Stimulated activated CD4-positive, alpha-beta T cell treated with anti-CD3 and anti-CD28 coated beads, Interleukin-12 subunit alpha, Interleukin-12 subunit beta, amount 100 ng/mL, for 4 hours (primary cell): ENCODE measurements at places on chromosomes 1 and 21.

DNA sequence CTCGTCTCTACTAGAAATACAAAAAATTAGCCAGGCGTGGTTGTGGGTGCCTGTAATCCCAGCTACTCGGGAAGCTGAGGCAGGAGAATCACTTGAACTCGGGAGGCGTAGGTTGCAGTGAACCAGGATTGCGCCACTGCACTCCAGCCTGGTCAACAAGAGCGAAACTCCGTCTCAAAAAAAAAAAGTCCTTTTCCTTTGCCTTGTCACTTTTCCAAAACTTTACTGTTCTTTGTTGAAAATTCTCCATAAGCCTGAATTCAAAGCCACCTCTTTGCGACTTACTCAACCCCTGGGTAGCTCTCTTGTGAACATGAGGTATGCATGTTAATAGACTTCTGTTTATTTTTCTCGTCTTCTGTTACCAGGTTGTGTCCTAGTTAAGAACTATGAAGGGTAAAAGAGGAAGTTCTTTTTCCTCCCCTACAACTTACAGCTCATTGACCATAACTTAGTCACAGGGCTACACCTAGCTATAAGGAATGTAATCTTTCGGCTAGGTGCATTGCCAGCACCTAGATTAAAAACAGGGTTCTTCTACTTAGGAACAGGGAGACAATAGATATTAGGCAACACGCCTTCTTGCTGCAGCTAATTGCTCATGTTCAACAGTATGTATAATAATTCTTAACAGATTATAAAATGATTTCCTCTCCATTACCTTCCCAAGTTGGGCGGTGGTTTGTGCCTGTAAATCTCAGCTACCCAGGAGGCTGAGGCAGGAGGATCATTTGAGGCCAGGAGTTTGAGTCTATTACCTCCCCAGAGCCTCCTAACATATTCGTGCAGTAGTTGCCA is 40.9 kb downstream of the PTAFR start:
- DNase-seq: no peak

GRCh38 chr1:54479841-54480524 is 68.0 kb upstream of the ACOT11 start:
- DNase-seq: no peak

GRCh38 chr1:186655876-186656275 is 24.3 kb downstream of the PTGS2 start:
- no peak for DNase-seq

GRCh38 chr1:61742620-61743430 is 545 bp downstream of the PATJ start:
- DNase-seq: no peak

DNA sequence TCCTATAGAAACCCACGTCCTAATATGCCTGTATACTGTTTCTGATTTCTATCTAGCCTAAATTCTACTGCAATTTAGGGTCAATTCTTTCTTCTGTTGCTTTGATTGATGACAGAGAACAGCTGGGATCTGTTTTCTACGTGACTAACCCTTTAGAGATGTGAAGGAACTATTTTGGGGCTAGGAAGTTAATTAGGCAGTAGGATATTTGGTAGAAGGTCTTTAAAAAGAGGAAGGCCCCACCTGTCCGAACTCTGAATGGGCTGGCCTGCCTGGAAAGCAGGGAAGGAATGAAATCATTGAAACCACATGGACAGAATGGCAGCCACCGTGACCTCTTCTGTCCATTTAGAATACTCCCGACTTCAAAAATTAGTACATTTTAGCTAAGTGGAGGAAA is 21.0 kb downstream of the EIF2D start:
- DNase-seq: no peak

- no peak for DNase-seq
These were observed 305.6 kb downstream of the KCTD3 start for GRCh38 chr1:215872658-215873057.

DNA sequence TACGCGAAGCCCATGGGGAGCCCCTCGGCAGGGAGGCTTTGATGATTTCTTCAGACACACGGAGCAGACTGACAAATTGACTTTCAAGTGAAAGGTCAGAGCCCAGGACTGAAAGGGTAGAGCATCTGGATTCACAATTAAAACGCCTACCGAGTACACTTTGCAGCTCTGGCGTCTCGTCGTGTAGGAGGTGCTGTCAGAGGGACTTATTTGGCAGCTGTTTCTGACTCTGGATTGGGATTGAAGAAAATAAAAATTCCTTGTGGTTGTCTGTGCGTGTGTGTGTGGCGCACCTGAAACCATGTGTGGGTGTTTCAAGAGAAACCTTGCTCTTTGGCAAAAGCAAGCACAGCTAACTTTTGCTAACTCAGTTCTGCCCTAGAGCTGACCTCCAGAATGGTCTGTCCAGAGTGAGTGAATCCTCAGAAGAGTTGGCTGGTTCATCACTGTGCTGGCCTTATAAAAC is 348.7 kb downstream of the HLX start:
- DNase-seq: no peak

DNA sequence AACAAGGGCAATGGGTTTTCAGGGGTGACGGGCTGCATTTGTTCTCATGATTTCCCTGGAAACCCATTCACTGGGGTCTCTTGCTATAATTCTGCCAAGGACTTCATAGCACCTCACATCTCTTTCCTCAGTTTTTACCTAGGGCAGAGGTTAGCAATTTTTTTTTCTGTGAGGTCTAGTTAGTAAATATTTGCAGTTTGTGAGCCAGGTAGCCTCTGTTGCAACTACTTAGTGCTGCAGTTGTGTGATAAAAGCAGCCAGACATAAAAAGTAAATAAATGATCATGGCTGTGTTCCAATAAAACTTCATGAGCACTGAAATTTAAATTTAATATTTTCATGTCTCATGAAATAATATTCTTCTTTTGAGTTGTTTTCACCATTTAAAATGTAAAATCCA is 37.7 kb downstream of the IFI44 start:
- no peak for DNase-seq

DNA sequence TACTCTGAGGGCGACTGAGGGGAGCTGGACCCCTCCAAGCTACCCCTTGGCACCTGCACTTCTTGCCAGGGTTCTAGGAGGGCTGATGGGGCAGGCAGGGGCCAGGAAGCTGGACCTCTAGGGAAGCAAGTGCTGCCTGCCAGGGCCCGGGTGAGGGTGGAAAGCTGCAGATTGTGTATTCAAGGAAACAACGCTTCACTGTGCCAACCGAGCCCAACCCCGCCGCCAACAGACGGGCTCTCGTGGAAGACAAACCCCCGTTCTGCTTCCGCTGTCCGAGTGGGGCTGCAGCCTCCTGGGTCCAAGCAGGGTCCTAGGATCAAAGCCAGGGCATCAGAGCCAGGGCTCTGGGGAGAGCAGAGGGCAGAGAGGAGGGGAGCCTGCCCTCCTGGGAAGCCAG is 3.2 kb downstream of the EFHD2 start:
- no peak for DNase-seq

GRCh38 chr1:218350801-218351266 is 5.7 kb downstream of the TGFB2 start:
- DNase-seq: no peak

DNA sequence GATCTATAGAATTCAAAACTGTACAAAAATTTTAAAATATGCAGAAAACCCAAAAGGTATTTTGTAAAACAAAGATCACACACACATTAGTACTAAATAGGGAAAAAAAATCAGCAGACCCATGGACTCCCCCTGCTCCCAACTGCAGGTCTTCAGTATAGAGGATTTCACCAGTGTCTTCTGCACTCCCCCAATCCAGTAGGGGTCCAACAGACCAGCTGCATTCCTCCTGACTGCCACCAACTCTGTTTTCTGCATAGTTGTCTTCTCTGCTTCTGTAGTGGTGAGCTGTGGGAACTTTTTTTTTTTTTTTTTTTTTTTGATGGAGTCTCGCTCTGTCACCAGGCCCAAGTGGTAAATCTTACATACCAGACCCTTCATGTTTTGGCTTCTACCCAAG is 21.9 kb downstream of the CLCA2 start:
- DNase-seq: no peak

GRCh38 chr1:67020304-67020703 is 33.6 kb downstream of the SLC35D1 start:
- no peak for DNase-seq

- DNase-seq: peak; percentile 36
These were observed at the start of gene GBP4 for GRCh38 chr1:89198491-89199072. TSS of gene GBP4 (minus strand) at chr1:89198942. CDS start at chr1:89198834, 108 bp downstream.

DNA sequence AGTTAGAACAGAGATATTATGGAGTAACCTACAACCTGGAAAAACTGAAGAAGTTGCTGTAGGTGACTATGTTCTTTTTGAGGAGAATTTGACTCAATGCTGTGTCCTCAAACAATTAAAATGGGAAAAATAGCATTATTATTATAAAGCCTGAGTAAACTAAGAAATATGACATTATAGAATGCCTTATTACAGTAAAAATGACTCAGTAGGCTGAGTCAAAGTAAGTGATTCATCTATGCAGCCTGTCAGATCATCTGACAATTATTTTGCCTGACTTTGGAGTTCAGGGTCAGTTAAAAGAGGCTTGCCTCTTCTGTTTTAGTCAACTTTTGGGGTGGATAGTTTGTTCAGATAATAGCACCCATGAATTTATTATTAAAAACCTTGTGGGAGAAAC is 150.8 kb upstream of the PTGFR start:
- no peak for DNase-seq

GRCh38 chr1:47870946-47871676 is 126.1 kb downstream of the TRABD2B start:
- DNase-seq: no peak

GRCh38 chr1:107877092-107877491 is 87.9 kb downstream of the VAV3 start:
- DNase-seq: no peak

- DNase-seq: no peak
These were observed 83.7 kb upstream of the GCLM start for GRCh38 chr1:93992954-93993353.

DNA sequence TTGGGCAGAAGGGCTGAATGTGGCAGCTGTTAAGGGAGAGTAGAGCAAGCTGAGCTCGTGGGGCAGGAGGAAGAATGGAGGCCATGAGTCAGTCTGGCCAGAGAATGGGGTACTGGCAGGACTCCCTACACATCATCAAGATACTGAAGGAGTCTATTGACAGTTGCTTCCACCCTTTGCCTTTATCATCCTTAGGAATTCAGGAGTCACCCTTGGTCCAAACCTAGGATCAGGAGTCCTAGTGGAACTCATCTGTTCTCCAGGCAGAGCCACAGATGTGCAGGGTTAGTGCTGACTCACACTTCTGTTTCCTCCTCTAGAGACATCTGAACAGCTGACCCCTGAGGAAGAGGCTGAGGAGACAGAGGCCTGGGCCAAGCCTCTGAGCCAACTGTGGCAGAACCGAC is 18.7 kb upstream of the ST3GAL3 start:
- no peak for DNase-seq

DNA sequence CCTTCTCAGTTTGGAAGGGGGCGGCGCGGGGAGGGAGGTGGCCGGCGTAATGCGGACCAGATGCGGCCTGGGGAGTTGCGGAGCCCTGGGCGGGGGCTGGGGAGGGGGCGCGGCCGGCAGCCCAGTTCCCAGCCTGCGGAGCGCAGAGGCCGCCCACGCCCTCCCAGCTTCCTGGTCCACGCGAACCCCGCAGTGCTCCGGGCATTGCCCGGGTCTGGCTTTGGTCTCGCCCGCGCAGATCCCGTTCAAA is 695 bp downstream of the DMBX1 start:
- DNase-seq: no peak

DNA sequence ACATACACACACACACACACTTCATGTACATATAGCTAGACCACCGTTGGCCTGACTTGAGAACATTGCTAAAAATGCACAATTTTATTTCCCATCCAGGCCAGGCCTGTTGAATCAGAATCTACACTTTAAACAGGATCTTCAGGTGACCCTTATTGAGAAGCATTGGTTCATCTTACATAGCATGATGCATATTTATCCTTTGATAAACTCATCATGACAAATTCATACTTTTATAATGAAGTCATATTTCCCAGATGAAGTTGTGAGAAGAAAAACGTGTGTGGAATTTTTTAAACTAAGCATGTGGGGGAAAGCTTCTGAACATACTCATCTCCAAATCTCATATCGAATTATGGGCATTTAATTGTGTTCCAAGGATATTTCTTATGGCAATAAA is 877.7 kb downstream of the MRPL39 start:
- DNase-seq: no peak

DNA sequence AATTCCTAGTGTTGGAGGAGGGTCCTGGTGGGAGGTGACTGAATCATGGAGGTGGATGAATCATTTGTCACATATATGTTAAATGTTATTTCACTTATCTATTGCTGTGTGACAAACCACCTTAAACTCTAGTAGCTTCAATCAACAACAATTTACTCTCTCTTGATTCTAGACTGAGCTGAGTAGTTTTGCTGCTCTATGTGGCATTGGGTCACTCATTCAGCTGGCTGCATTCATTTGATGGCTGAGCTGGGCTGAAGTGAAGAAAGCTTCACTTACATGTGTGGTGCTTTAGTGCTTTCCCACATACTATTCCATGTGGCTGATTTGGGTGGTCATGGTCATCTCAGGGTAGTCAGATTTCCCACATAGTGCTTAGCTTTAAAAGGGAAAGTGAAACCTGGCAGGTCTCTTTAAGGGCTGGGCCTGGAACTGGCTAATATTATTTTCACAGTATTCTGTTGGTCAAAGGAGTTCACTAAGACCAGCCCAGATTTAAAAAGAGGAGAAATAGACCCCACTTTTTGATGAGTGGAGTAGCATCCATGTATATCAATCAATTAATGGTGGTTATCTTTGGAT is 10.5 kb downstream of the DNAH14 start:
- no peak for DNase-seq

DNA sequence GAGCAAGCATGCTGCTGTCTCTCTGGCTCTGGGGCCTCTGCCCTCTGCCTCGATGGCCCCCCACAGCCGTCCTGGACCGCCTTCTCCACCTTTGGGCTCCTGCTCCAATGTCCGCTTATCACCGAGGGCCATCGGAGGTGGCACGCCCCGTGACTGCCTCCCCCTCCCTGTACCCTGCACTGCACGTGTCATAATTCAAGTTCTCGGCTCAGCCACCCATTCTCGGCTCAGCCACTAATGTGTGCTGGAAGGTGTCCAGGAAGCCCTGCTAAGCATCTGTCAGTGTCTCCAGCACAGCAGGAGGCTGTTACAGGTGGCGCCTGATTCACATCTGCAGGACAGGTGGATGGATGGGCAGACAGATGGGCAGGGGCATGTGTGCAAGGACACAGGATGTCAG is 45.5 kb downstream of the TP73 start:
- DNase-seq: no peak

DNA sequence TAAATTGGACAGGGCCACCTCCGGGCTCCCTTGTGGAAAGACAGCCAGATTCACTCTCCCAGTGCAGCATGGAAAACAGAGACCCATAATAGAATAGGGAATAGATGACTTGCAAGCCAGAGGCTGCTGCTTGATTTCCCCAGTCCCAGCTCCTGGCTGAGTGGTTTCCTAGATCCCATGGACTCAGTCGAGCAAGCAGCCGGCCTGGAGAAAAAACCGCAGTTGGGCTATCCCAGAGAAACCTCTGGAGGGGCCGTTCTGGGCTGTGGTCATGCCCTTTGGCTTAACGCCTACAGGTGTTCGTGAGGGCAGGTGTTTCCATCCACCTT is 61.7 kb downstream of the ELK4 start:
- DNase-seq: no peak

DNA sequence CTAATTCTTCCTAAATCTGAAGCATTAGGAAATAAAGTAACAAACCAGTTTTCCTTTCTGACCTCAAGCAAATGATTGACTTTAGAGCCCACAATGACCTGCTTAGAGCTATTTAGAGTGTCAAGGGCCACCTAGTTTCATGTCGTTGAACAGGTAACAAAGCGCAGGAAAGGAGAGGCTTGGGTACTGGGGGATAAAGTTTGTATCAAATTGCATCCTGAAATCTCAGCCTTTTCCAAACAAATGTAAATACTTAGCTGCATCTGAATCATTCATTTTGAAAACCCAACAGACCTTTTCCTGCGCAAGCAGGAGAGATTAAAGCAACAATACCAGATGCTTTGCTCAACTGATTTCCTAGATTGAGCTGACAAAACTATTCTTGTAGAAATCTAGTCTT is 121.2 kb downstream of the NRIP1 start:
- no peak for DNase-seq
